Pulmonary artery endothelial cell (primary cell): ENCODE measurements at places on chromosomes 7 and 10.

DNA sequence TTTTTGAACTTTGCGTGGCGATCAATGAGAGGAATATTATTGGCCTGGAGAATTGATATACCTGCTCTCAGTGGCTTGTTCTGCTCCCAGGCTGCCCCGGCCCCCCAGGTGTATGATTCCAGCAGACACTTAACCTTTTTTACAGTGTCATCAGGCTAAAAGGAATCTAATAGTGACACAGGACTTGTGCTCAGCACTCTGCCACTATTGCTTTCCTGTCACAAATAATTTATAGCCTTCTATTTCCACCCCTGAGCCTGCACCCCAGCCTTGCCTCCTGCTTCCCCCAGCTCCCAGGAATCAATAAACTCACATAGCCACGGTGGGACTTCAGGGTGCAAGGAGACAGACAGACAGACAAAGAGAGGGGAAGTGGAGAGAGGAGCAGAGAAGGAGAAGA lies 28.3 kb downstream of the PAX2 start:
- no peak for DNase-seq

DNA sequence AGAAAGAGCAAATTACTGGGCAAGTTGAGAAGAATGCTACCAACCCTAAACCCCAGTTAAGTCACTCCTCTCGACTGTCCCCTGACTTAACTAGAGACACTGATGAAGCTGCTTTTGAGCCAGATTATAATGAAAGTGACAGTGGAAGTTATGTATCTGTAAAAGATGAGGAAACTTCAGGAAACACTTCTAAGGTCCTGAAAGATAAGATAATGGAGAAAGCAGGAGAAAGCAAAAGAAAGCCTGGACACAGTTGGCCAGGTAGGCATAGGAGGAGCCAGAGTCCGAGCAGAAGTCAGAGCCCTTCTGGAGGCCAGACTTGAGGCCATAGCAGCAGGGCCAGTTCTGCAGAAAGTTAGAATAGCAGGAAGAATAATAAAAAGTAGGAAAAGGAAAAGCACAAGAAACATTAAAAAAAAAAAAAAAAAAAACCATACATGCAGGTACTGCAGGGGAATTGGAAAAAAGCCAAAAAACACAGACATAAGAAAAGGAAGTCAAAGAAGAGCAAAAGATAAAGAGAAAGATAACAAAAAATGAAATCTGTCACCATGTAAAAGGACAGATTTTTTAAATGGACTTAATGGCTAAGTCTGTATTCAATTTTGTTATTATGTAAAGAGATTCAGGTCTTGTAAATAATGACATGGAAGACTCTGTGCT lies 101.0 kb upstream of the KCNMA1 start:
- no peak for DNase-seq

GRCh38 chr7:151251328-151251688 lies 2.8 kb upstream of the SMARCD3 start:
- no peak for DNase-seq

DNA sequence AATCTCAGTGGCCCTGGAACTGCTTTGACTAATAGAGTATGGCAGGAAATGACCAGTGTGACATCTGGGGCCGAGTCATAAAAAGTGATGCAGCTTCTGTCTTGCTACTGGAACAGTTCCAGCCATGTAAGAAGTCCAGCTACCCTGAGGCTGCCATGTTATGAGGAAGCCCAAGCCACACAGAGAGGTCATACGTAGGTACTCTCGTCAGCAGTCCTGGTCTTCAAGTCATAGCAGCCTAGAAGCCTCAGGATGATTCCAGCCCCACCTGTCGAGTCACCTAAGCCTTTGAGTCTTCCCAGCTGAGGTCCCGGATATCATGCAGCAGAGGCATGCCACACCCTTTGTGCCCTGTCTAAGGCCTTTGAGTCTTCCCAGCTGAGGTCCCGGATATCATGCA lies 92.1 kb downstream of the PPP1R3C start:
- DNase-seq, result no peak

- no peak for DNase-seq
These were observed 209.3 kb upstream of the IMMP2L start for GRCh38 chr7:111771638-111772037.

DNA sequence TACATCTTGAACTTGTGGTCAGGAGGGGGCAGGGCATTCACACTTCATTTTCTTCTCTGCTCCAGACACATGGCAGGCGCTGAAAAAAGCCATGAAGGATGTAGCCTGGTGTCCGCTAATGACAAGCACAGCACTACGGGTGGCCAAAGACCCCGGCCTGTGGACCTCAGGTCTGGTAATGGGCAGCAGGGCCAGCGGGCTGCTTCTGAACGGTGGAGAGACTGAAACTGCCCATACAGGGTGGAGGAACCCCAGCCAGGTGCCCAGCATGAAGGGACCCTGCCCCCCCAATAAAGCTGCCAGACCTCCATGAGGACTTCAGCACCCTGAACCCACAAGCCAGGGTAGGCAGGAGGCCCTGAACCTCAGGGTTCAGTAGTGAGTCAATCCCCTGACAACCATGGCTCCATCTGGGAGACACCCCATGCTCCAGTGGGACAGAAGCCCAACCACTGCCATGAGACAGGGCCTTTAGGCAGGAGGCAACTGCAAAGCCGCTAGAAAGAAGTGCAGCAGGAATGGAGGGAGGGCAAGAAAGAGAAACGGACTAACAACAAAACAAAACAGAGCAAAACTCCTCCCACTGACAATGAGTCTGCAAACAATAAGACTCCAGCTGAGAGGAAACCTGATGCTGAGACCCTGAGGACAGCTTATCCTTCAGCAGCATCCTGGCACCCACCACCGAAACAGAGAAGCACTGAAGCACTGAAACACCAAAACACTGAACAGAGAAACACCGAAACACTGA lies 140.2 kb upstream of the PPP2R2D start:
- no peak for DNase-seq

- peak; percentile 77 for DNase-seq
These were observed 232.5 kb downstream of the SKIDA1 start for GRCh38 chr10:21292763-21293517.

- DNase-seq, result no peak
These were observed 111.9 kb downstream of the RELN start for GRCh38 chr7:103877565-103877964.

- no peak for DNase-seq
These were observed 122.0 kb upstream of the INSYN2A start for GRCh38 chr10:127318396-127318795.

- DNase-seq, result no peak
These were observed 134.8 kb downstream of the WDR37 start for GRCh38 chr10:1190791-1191490.

DNA sequence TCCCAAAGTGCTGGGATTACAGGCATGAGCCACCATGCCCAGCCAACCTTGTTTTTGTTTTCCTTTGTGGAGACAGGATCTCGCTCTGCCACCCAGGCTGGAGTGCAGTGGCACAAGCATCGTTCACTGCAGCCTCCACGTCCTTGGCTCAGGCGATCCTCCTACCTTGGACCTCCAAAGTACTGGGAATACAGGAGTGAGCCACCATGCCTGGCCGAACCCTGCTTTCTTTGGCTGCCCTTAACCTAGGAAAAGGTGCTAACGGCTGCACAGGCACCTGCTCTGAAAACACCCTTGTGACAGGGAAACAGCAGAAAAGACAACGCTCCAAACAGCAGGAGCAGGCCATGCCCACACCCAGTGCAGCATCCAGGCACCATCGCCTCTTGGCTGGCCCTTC lies 71.9 kb downstream of the OAT start:
- DNase-seq, result no peak

DNA sequence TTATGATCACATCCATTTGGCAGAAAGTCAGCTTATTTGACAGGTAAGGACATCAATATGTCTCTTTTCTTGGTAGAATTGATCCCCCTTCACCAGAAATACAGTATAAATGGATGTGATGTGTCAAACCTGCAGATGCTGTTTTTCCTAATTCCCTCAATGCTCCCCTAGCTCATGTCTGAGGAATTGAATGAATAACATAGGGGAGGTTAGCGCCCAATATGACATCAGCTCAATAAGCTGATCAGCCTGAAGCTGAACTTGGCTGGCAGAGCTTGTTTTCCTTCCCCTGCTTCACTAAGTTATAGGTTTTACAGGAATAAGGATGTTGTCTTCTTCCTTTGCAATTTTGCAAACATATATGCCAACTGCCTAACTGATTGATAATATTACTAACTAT lies 132.5 kb downstream of the REEP3 start:
- no peak for DNase-seq

DNA sequence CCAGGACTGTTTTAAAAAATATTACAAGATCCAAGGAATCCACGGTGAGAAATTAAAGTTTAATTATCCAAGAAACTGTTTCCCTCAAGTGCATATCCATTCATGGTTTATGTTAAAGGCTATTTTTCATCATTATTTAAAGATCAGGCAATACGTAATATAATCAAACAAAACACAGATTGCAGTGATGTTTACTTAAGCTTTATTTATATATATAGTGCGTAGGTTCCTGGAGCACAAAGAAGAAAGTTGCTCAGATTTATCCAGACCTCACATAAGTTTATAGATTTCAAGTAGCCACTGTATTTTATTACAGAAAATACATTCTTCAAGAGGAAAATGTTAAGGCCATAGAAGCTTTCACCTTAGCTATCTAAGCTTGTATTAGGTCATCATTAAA lies 210.0 kb upstream of the KLF14 start:
- DNase-seq, result no peak

- no peak for DNase-seq
These were observed 16.3 kb downstream of the ZMIZ1 start for GRCh38 chr10:79084972-79085597.

- no peak for DNase-seq
These were observed 25.6 kb downstream of the SLC25A16 start for GRCh38 chr10:68501691-68502090.

GRCh38 chr7:12146813-12147212 lies 64.3 kb upstream of the TMEM106B start:
- DNase-seq, result no peak

DNA sequence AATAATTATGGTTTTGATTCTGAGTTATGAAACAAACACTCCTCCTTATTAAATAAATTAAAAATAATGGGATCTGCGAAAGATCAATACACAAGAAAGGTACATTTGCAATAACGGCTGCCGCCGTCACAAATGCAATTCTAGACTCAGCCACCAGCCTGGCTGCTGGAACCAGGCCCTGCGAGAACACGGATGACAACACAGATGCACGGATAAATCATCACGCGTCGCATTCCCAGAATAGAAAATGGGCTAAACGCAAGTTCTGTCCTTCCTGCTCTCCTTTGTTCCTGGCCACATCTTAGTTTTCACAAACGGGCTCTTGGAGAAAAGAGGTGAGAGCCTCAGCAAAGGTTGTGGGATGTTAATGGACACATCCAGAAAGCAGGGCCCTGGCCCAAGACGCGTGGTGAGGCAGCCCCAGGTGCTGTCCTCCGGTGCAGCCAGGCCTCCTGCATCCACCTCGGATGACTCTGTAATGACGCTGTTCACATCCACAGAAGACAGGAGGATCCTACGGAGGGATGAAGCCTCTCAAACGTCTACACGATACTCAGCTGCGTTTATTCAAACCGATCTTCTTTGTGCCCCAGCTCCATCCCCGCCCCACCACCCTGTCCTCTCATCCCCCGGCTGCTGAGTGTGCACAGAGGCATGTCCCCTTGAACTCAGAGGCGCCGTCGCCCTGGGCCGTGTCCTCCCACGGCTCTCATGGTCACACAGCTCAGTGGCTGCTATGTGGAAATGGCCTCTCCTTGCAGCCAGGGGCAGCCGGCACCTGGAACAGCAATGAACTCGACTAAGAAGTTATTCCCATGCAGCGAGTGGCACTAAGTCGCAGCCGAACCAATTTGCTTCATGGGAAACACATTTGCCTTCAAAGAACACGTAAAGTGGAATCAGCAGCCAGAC lies 197.9 kb downstream of the PTPRN2 start:
- DNase-seq, result no peak

DNA sequence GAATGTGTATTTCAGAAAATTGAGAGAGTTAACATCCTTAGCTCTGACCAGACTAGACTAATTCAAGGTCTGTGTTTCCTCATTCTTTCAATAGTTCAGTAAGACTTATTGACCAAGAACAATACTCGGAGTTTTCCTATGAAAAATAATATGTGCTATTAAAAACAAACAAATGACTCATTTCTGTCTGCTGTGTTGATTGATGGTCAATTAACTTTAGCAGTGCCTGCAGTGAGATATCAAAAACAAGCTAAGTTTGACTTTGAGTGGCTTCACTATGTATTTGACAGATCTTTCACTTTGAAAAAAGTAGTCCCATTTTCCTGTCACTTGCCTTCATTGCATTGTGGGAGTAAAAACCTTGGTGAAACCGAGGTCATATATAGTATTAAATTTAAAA lies 91.0 kb downstream of the GNAT3 start:
- DNase-seq, result no peak
